ENCODE measurements at places on chromosomes 16 and 17.

DNA sequence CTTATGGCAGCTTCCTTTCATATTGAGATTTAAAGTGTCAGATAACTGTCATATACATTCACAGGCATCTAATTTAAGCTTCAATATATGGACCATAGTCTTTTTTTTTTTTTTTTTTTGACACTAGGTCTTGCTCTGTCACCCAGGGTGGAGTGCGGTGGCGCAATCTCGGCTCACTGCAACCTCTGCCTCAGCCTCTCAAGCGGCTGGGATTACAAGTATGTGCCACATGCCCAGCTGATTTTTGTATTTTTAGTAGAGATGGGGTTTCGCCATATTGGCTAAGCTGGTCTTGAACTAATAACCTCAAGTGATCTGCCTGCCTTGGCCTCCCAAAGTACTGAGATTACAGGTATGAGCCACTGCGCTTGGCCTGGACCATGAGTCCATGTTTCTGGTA, 13.6 kb downstream of the CEP95 start:
- DNase-seq: no peak

DNA sequence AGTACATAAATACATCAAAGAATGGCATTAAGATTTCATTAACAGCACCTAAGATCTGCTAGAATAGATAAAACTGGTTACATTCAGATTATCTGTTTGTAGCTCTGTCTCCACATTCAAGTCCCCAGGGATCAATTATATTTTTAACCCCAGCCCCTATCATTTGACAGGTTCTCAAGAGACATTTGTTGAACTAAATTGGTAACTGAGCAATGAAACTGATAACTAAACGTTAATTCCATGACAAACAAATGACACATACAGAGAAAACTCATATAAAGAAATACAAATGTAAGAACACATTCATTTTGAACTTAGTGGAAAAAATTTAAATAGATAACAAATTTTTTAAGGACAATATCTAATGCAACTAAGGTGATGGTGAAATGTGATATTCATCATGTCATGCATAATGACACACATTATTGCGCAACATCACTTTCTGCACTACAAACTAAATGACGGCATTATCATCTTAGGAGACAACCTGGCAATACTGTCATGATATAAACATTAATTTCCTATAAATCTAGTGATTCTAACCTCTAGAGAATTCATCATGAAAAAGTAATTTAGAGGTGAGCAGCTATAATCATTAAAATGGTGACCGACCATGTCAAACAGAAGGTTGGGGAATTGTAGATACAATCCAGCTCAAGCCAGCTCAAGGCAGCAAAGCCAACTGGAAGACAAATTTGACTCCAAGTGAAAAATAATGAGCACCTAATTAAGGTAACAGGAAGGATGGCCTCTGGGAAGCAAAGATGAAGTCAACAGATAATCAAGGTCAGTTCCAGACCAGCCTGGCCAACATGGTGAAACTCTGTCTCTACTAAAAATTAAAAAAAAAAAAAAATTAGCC, 9.5 kb downstream of the ARHGAP17 start:
- no peak for DNase-seq

DNA sequence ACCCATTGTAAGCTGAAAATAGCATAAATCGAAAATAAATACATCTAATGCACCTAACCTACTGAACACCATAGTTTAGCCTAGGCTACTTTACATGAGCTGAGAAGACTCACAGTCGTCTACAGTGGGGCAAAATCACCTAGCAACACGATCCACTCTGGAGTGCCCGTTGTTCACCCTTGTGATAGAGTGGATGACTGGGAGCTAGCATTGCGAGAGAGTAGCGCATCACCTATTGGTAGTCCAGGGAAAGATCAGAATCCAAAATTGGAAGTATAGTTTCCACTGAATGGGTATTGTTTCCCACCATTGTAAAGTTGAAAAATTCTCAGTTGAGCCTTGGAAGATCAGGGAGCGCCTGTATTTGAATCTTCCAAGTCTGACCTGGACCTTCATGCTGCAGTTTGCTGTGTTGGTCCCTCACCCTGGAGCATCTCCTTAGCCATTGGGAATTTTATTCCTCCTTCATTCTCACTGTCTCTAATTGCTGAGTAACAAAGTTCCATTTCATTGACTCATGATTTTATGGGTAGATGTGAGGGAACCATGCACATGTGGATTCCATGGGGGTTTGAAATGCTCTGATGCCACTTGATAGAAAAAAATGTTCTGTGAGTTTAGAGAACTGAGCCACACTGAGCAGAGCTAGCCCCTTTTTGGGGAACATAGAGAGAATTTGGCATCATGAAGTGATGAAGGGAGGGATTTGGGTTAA, 19.6 kb downstream of the AKAP1 start:
- DNase-seq: no peak

- no peak for DNase-seq
Measured at GRCh38 chr16:57060323-57061083, 31.9 kb upstream of the CPNE2 start.

GRCh38 chr16:84735849-84736586, 36.2 kb downstream of the USP10 start:
- DNase-seq: no peak

- no peak for DNase-seq
Measured at GRCh38 chr16:86685076-86685475, 106.7 kb downstream of the FOXL1 start.

GRCh38 chr17:4467287-4467686, 31.4 kb upstream of the SPNS2 start:
- no peak for DNase-seq

DNA sequence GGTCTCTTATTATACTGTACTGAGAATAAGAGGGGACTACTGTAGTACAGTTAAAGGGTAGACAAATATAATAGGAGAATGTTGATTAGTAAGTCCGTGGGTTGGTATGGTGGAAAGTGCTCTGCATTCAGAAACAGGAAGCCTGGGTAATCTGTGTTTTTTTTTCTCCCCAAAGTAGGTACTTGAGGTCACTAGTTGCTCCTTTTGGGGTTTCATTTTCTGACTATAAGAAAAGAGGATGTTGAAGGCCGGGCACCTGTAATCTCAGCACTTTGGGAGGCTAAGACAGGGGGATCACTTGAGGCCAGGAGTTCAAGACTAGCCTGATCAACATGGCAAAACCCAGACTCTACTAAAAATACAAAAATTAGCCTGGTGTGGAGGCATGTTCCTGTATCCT, 42.0 kb upstream of the MMD start:
- DNase-seq: no peak

GRCh38 chr17:44610871-44611270, 45.4 kb upstream of the MEIOC start:
- no peak for DNase-seq

DNA sequence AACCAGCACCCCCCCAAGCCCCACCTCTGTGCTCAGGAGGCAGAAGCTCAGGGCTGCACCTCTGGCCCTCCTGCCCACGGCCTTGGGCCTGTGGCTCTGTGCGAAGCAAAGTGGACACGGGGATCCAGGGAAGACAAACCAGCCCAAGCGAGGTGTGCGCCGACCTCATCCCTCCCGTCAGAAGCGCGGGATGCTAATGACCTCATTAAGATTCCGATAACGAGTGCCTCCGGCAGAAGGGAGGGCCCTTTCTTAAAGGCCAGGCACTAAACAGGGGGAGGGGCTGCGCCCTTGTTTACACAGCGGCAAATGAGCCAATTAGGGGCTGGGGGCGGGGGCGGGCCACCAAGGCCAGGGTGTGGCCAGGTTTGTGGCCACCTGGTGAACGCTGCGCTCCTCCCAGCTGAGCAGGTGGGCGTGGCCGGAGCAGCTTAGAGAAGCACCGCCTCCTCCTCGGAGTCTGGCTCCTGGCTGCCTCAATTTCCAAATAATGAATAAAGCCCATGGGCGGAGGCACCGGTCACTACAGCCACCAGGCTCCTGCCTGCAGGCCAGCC, 3.2 kb downstream of the CBX4 start:
- DNase-seq: no peak

GRCh38 chr17:58468944-58469343, 19.3 kb downstream of the HSF5 start:
- DNase-seq: no peak

DNA sequence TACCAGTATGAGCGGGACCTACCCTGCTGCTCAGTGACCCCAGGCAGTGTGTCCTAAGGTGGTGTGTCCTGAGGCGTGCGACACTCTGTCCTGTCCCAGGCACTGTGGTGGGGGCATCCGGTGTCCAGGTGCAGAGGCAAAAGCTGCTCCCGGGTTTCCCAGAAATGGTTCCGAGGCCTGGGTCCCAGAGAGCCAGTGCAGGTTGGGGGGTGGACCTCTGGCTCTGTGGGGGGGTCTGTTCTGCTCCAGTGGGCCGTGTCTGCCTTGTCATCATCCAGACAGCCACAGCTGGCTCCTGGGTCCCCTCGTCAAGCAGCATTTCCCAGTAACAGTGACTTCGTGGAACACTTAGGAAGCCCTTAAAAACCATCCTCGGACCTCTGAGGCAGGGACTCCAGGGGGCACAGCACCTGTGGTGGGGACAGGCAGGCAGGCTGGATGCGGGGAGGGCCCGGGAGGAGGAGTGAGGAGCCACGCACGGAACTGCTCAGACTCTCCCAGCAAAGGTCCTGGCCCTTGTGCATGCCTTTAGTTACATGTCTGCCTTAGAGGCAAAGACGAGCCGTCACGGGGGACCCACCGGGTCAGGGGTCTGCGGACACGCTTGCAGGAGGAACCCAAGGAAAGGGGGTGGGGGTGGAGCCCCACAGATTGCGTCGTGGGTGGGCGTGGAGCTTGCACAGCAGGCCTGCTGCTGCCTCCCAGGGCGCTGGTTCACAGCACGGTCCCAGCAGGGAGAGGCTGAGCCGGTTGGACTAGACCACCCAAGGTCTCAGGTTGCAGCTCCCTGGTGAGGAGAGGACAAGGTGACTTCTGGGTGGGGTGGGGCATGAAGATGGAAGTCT, 5.6 kb downstream of the SLC16A3 start:
- no peak for DNase-seq

DNA sequence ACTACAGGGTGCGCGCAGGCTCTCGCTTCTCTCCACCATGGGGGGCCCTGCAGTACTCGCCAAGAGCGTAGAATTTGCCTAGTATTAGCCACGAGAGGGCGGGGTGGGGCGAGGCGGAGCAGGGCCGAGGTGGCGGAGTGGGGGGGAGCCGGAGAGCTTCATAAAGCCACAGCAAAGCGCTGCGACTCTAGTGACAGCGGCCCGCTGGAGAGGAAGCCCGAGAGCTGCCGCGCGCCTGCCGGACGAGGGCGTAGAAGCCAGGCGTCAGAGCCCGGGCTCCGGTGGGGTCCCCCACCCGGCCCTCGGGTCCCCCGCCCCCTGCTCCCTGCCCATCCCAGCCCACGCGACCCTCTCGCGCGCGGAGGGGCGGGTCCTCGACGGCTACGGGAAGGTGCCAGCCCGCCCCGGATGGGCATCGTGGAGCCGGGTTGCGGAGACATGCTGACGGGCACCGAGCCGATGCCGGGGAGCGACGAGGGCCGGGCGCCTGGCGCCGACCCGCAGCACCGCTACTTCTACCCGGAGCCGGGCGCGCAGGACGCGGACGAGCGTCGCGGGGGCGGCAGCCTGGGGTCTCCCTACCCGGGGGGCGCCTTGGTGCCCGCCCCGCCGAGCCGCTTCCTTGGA, at the start of gene TBX21:
Gene TBX21, plus strand, starts transcription at position 190 of the 627 bp plus-strand sequence. Its CDS starts 219 bp downstream, at position 409.
- no peak for DNase-seq

GRCh38 chr17:2751491-2751890, 2.0 kb upstream of the CCDC92B start:
- no peak for DNase-seq

- DNase-seq: no peak
Measured at GRCh38 chr17:60165223-60165622, 15.4 kb downstream of the CA4 start.

- DNase-seq: peak; percentile 85
Measured at GRCh38 chr17:82230609-82231311, 1.9 kb downstream of the SLC16A3 start.

- DNase-seq: peak; percentile 77
Measured at GRCh38 chr17:74431568-74432423, at the start of gene GPRC5C. Gene GPRC5C (plus strand): TSS chr17:74432088. CDS start chr17:74439777, 7,689 bp downstream.

DNA sequence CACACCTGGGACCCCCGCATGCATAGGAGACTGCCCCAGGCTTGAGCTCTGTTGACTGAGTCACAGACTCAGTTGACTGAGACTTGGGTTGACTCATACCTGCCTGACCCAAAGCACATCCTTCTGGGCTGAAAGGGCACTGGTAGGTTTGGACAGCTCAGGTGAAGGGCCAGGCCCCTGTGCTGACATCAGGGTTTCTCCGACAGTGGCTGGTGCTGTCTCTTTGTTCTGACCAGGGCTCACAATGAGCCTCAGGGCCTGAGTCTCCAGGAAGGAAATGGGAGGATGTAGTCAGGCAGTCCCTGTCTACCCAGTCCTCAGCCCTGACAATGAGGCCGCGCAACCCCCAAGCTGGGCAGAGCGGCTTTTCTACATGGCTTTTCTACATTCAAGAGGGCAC, 6.5 kb downstream of the SPNS2 start:
- no peak for DNase-seq

DNA sequence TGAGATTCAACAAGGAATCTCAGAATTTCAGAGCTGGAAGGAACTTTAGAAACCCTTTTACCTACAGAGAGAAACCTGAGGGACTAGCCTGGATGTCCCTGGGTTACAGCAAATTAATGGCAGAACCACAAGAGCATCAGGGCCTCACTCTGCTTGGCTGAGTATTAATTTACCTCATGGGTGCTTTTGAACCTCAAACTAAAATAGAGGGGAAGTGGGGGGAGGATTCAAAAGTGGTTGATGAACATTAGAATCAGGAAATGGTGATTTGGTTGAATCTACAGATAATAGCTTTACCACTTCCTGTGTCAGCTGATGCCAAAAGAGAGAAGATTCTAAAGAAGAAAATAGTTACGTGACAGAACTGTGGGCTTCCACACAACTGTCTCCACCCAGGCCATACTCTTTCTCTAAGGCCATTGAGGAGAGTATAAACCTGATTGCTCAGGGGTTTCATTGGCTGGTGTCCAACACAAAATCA, 11.3 kb upstream of the SKAP1 start:
- DNase-seq: no peak

DNA sequence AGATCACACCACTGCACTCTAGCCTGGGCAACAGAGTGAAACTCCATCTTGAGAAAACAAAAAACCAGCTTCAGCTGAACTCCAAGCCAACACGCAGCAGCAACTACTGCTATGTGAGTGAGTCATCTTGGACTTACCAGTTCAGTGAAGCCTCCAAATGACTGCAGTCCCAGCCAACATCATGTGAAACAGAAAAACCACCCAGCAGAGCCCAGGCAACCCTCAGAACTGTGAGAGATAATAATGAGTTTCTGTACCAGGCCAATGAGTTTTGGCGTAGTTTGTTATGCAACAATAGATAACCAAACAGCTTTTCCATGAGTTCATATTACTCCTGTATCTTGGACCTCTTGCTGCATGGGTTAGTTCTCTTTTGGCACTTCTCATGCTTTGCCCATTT, 23.3 kb downstream of the PHF12 start:
- DNase-seq: no peak

Data from right atrium auricular region (tissue), 2 donors.